ENCODE measurements at places on chromosomes 12 and 14.
A peak's percentile ranks its signal among the peaks of the same experiment; 100 is the strongest.

- no peak for DNase-seq
Observed at GRCh38 chr12:122411537-122411936, 10.9 kb downstream of the CLIP1 start.

- no peak for DNase-seq
Observed at GRCh38 chr14:104530646-104531045, 48.9 kb upstream of the C14orf180 start.

DNA sequence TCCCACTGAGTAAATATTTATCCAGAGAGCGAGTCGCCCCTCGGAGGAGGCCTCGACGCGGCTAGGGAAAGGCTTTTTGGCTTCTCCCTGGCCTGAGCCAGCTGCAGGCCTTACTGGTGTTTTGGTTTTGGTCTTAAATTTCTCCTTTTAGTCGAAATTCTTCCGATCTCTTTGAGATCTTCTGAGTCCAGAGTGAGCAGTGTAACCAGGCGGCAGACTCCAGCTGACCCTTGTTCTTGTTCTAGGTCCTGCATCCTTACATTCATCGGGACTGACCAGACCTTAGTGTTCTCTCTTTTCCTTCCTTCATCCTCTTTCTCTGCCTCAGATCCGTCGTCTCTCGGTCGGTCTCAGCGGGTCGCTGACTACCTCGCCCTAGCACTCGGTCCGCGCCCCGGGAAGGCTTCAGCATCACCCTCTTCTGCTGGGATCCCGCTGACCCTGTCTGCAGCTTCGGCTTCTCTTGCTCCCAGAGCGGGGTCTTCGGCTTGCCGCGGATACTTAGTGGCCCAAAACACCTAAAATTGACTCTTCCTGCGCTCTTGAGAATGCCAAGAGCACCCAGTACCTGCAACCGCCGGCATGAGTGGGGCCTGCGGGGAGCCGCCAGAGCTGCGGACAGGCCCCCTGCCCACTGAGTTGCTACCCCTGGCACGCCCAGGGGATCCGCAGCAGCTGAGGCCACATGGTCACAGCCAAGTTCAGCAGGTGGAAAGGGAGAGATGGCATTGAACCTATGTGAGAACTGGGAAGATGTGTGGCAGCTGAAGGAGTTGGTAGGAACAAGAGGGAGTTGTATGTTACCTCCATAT, 2.4 kb upstream of the PAX9 start:
- DNase-seq, result no peak

GRCh38 chr12:57522011-57522886, at the start of gene MBD6:
MBD6 (plus strand) TSS chr12:57522824; CDS start chr12:57524304, 1,480 bp downstream.
- DNase-seq, result peak; percentile 66

DNA sequence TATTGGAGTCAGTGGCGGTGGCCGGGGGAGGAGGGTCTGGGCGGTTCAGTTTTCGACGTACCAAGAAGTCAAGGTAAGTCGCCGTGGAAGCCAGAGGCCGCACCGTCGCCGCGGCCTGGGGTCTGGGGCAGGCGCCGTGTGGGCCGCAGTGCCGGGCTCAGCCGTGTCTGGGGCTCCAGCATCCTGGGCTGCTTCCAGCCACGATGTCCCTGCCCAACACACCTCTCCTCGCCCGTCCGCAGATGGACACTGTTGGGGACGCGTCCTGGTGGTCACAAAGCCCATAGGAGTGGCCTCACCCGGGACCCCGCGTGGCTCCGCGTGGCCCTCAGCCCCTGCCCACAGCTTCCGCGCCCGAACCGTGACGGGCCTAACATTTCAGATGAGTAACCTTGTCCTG, 59.1 kb downstream of the FBRSL1 start:
- DNase-seq, result no peak

- no peak for DNase-seq
Observed at GRCh38 chr14:100332071-100332639, 9.0 kb downstream of the SLC25A47 start.

DNA sequence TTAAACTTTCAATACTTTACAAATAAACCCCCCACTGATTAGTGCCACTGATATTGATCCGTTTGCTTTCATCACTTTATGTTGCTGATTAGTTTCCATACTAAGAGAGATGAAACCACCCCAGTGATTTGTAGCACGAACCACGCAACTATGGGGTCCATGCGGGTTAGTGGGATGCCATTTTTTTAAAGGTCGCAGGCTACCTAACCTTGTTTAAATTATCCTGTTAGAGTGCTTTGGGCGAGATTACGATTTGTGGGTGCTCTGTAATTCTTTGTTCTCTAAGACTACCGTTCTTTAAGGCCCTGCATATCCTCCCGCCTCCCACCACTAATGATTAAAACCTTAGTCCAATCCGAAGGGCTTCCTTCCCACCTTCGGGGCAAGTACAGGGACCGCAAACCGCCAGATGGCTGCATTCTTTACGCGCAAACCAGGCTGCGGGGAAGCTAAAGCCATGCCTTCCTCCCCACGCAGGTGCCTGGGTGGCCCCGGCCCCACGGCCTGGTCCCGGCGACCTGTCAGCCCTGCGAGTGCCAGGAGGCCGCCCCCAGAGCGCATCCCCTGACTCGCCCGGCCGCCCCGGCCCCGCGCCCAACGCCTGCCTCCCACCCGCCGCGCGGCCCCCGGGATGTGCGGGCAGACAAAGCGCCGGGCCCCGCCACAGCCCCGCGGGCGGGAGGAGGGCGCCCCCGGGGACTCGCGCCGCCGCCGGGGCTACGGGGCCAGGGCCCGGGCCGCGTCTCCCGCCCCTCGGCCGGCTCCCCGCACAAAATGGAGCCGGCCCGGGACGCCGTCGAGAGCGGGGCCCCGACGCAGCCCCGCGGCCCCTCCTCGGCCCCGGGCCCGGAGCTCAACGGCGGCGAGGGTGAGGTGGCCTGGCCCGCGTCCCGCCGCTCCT, 759 bp downstream of the NFYB start:
- peak; percentile 5 for DNase-seq

DNA sequence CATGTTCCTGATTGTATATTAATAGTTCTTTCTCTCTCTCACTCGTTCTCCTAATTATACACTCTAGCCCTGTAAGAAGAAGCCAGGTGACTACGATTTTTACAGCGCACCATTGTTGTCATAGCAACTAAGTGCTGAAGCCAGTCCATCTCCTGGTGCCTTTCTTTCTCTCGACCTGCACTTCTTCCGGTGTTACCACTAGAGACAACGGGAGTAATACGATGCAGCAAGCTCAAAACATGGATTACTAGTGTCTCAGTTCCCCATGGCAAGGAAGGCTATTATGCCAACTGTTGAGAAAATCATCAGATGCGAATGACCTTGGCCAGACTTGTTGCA, 40.8 kb upstream of the DCD start:
- DNase-seq, result no peak

DNA sequence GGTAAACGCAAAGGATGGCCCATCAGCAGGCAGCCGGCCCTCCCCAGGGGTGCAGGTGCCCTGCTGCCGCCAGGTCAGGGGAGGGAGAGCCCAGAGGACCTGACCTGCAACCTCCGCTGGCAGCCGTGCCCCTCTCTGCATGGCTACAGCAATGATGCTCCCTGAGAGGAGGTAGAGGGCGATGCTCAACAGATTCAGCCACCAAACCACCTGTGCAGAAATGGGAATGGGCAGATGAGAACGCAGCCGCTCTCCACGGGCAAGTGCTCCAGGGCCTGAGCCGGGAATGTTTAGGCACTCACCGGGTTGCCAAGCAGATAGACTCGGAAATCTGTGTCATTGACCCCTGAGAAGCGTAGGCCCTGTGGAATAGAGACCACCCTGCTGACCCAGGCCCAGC, 8.7 kb upstream of the NGB start:
- no peak for DNase-seq

DNA sequence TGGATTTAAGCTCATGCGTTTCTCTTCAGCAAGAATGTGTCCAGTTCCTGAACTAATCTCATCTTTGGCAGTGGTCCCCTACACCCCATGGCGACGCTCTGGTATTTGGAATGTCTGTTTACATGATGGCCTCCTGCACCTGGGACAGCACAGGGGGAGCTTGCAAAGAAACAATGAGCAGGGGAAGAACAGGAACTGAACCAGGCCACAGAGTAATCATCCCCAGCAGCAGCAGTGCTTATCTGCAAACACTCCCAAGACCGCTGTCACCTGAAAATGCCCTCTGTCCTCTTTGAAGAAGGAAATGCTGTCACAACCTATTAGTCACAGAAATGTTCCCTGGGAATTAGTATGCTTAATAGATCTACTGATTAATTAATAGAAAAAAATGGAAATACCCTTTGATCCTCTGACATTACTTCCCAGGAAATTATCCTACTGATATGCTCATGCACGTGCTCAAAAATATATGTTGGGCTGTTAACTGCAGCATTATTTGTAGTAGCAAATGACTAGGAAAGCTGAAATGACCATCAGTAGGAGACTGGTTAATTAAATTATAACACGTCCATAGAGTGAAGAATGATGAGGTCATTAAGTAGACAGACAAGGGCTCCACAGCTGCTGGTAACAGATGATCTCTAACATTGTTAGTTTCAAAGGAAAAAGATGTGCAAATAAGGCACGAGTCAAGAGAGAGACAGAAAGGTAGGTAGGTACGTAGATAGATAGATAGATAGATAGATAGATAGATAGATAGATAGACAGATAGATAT, 279.3 kb upstream of the FLRT2 start:
- no peak for DNase-seq

DNA sequence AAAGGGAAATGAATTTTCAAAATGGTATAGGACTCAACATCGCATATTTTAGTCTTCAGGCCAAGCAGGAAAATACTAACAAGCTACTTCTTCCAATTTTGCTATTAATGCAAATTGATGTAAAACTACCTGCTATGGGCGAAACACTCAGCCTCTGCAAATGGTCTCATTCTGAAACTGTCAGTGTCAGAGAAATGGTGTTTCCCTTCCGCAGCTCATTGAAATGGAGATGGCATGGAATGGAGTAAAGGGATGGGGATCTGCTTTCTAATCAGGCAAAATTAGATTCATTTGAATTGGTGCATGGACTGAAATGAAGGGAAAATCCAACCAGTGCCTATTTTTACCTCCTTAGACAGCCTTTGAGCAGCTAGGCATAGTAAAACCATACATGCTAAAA, 80.4 kb upstream of the EEA1 start:
- DNase-seq, result no peak

DNA sequence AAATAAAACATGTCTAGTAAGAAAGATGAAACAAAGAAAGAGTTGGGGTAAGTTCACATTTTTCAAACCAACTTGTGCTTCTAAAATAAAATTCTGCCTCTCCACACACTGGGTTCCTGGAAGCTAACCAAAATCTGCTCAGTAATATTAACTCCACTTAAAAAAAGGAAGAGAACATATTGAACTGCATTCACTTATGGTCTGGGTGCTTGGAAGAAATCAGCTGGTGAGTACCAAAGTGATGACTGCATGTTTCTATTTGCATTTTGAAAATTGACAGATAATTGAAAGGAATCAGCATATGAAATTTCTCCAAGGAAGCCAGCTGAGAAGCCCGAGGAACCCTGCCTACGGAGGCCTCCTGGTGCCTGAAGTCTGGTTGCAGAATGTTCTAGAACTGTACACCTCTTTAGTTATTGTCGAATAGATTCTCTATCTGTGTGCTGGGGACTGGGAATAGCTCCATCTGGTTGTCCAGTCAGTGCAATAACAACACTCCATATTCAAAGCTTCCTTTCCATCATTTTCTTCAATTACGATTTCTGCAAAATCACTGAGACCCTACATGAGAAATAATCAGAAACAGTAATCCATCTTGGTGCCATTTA, 836.1 kb downstream of the VRK1 start:
- no peak for DNase-seq

DNA sequence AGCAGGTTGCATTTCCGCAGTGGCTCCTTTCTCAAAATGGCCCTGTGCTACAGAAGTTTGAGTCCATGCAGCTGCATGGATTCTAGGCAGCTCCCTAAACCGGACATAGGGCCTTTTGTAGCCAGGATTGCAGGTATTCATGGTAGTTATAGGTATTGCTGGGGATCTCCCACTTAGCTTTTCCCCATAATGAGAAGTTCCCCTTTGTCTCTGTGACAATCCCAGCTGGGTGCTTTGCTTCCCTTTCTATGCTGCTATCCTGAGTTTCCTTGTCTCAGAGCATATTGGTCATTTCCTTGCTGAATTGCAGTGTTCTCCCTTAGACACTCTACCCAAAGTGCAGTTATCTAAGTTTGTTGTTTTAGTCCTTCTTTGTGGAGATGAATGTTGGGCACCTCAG, 120.9 kb upstream of the MIS18BP1 start:
- DNase-seq, result no peak

- no peak for DNase-seq
Observed at GRCh38 chr12:66217342-66217917, 28.4 kb downstream of the IRAK3 start.

GRCh38 chr12:44507461-44507860, 368.7 kb downstream of the NELL2 start:
- no peak for DNase-seq

- no peak for DNase-seq
Observed at GRCh38 chr12:113091506-113091905, 35.0 kb downstream of the DTX1 start.

DNA sequence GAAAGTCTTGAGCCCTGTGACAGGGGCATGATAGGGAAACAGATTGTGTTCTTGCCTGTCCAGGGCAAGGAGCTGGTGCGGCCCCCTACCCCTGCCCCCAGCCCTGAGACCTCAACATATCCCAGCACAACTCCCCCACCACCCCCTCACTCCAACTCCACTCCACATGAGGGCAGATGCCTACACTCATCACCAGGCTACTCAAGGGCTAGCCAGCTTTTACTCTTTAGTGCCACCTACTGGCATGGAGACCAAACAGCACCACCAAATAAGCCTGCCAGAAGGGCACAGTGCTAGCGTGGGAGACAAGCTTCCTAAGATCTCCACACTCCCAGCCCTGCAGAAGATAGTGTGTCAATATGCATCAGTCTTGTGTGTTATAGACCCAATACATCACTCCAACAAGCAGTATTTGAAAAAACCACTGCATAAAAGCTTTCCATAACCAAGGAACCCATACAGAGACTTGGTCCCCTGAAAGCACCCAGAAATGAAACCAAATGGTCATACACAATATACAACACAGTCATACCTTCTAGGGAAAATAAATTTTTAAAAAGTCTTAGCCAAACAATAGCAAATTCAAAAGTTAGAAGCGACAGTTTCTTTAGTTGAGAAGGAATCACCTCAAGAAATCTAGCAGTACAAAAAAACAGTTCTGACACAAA, 154.4 kb downstream of the KCNK10 start:
- DNase-seq, result peak; percentile 12

- peak; percentile 19 for DNase-seq
Observed at GRCh38 chr14:68734231-68734732, 58.6 kb downstream of the ZFP36L1 start.

DNA sequence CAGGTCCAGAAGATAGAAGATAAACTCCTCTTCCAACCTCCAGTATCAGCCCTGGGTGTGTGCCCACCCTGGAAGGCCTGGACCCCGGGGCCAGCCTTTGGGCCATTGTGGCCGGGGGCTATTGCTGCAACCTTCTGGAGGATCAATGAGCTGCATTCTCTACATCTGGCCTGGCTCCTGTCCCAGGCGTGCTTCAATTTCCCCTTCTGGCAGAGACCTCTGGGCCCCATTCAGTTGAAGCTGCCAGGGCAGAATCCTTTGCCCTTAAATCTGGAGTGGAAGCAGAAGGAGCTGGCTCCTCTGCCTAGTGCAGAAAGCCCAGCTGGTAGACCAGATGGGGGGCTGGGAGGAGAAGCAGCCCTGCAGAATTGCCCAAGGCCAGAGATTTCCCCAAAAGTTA, 10.0 kb downstream of the NYNRIN start:
- no peak for DNase-seq

GRCh38 chr14:75497191-75497590, 25.1 kb upstream of the BATF start:
- DNase-seq, result no peak

- no peak for DNase-seq
Observed at GRCh38 chr12:2800046-2800570, 5.3 kb downstream of the FKBP4 start.

Data from stimulated activated CD8-positive, alpha-beta memory T cell treated with anti-CD3 and anti-CD28 coated beads, Interleukin-4, amount 100 ng/mL, for 4 hours (primary cell).